Natural killer cell (primary cell): ENCODE measurements at places on chromosomes 7 and 10. TPM values are rescaled to one million over a fixed set of nuclear protein-coding genes. Genes with fewer than 3 reads are reported as not detected.

The NYAP1 gene
- total RNA-seq = 0.12 TPM

The IFIT1 gene
- total RNA-seq = 4.9 TPM

The DOCK1 gene
- 0.12 TPM for total RNA-seq

The GDF10 gene
- total RNA-seq = not detected

The ZYX gene
- total RNA-seq = 186 TPM

The CUBN gene
- 4.7 TPM for total RNA-seq

The CPN1 gene
- total RNA-seq = not detected

The DYNC1I1 gene
- not detected for total RNA-seq

The PAX2 gene
- not detected for total RNA-seq

The CTTNBP2 gene
- total RNA-seq = 0.10 TPM

The IKZF1 gene
- 294 TPM for total RNA-seq

The PPP1R17 gene
- total RNA-seq = not detected

The GALNT11 gene
- total RNA-seq = 31.7 TPM

The MAGI2 gene
- 0.48 TPM for total RNA-seq

The PIP gene
- total RNA-seq = not detected

The ABHD11 gene
- total RNA-seq = 20.0 TPM

The FAM25G gene
- total RNA-seq = not detected

The FFAR4 gene
- not detected for total RNA-seq

The CADPS2 gene
- total RNA-seq = not detected

The TLL2 gene
- not detected for total RNA-seq

The ATOH7 gene
- total RNA-seq = not detected

The AKR1C4 gene
- not detected for total RNA-seq
